ENCODE measurements at places on chromosomes 11 and 22. TPM values are rescaled to one million over a fixed set of nuclear protein-coding genes. Genes with fewer than 3 reads are reported as not detected.

DNA sequence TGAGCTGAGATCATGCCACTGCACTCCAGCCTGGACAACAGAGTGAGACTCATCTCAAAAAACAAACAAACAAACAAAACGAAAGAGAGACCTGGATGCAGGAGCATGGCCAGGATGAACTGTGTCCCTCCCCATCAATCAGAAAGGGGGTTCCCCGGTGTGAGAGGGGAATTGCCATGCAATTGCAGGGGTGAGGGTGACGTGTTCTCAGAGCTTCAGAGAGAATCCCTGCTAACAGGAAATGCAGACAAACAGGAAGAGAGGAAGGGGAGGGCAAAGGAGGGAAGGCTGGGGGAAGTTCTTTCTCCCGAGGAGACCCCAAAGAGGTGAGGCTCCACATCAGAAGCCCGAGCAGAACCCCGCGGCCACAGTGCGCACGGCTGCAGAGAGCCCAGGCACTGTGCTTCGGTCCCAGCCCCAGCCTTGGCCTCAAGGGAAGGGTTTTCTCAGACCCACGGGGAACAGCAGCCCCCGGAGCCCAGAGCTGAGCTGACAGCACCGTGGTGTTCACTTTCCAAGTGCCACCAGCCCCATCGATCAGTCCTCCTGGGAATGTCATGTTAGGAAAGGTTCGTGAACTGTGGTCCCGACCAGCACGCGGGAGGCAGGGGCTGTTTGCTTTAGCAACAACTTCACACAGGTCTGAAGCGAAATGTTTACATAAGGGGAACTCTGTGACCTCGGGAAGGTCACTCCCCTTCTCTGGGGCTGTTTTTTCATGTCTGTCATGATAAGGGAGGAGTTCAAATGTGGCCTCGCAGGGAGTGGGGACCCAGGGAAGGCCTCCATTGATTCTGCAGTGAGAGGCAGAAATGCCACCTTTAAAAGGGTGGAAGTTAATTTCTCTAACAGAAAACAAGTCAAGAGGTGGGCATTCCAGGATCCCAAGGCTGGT lies 108.0 kb upstream of the ANO1 start:
- no peak for DNase-seq
- no peaks in the 10 kb centered on the region for H3K36me3 ChIP-seq
- H3K4me3 ChIP-seq, result no peak overlapping the region
- no peaks in the 10 kb centered on the region for H3K27me3 ChIP-seq

GRCh38 chr22:21951931-21952465 lies 650 bp downstream of the PPM1F start:
- no peaks in the 10 kb centered on the region for H3K4me1 ChIP-seq
- H3K4me3 ChIP-seq, result peak overlapping the region; percentile 63
- no peaks in the 10 kb centered on the region for H3K27me3 ChIP-seq
- peak overlapping the region; percentile 38 for H3K27ac ChIP-seq
- DNase-seq, result peak; percentile 45

DNA sequence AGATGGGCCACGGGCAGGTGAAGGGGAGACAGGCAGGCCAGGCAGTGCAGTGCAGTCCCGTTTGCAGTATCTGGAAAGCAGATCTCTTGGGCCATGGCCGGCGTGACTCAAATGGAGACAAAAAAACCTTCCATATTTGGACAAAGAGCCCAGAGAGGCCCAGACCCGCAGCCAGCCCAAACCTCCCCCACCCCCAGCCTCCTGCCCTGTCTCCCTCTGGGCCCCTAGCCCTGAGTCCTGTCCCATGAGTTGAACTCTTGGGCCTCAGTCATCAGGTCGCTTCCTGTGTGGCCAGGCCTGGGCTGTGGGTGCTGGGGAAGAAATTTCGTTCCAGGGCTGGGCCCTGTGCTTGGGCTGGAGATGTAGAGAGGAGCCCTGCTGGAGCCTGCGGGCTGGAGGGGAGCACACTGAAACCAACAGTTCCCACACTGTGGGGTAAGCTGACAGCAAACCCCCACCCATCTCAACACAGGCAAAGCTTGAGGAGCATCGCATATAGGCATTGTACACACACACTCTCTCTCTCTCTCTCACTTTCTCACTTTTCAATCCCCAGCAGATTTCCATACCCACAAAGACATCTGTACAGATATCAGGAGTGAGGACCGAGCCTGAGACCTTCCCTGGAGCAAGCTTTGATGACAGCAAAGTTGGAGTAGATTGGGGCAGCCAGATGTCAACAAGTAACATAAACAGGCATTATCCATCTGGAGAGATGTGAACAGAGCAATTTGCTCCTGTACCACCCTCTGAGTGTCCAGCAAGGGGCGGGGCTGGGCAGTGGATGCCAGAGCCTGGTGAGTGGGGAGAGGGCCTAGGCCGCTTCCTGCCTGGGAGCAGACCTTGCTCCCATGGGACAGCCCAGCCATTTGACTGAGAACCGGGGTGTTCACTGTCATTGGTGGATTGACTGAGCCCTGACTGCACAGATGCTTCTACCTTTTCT lies 17.2 kb downstream of the ARHGEF17 start:
- no peak for DNase-seq
- H3K4me3 ChIP-seq, result no peak overlapping the region
- H3K27me3 ChIP-seq, result no peaks in the 10 kb centered on the region
- peak overlapping the region; percentile 79 for H3K27ac ChIP-seq
- no peaks in the 10 kb centered on the region for H3K36me3 ChIP-seq

DNA sequence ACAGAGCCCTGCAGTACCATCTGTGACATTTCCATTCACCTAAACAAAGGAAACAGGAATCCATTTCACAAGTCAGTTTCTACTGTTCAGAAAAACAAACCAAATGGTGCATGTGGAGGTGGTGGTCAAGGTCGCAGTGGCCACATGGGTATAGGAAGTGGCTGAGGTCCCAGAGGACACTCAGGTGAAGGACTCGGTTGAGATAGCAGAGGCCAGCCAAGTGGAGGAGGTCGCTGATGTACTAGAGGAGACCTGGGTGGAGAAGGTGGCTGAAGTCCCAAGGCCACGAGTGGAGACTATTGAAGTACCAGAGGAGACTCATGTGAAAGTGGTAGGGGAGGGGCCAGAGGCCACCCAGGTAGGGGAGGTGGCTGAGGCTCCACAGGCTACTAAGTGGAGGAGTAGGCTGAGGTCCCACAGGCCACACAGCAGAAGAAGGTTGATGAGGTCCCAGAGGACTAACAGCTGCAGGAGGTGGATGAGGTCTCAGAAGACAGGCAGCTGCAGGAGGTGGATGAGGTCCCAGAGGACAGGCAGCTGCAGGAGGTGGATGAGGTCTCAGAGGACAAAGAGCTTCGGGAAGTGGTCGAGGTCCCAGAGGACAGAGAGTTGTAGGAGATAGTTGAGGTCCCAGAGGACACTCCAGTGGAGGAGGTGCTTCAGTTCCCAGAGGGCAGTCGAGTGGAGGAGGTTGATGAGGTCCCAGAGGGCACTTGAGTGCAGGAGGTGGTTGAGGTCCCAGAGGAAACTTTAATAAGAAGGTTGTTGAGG lies 40.2 kb downstream of the ZNF195 start:
- no peaks in the 10 kb centered on the region for H3K36me3 ChIP-seq
- no peak overlapping the region for H3K4me3 ChIP-seq
- no peak for DNase-seq
- H3K27ac ChIP-seq, result no peak overlapping the region

GRCh38 chr11:72688486-72688885 lies 14.3 kb upstream of the PDE2A start:
- H3K27ac ChIP-seq, result no peak overlapping the region
- H3K27me3 ChIP-seq, result no peaks in the 10 kb centered on the region
- no peak for DNase-seq
- H3K4me3 ChIP-seq, result no peak overlapping the region

- no peaks in the 10 kb centered on the region for H3K4me1 ChIP-seq
- H3K27me3 ChIP-seq, result no peaks in the 10 kb centered on the region
- no peak overlapping the region for H3K27ac ChIP-seq
- no peaks in the 10 kb centered on the region for H3K36me3 ChIP-seq
- no peak for DNase-seq
- H3K4me3 ChIP-seq, result no peak overlapping the region
Measured at GRCh38 chr22:24760708-24761306, 13.7 kb downstream of the PIWIL3 start.

DNA sequence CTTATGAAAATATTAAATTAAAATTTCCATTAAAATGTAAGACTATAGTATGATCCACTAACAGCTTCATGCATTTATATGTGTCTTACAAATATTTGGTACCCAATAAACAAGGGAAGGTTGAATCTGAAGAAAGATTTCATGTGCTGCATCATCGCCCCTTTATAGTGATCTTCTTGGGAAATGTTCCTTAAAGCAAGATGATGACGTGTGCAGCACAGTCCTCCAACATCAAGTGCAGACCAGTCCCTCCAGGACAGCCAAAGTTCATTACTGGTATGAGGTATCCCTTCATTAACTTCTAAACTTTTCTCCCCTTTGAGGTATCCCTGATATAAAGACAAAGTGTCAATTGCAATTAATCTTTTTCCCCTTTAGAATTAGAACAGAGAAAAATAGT lies 567.0 kb downstream of the METTL15 start:
- H3K4me3 ChIP-seq, result no peak overlapping the region
- H3K27me3 ChIP-seq, result no peaks in the 10 kb centered on the region
- no peak for DNase-seq
- H3K36me3 ChIP-seq, result no peaks in the 10 kb centered on the region
- no peak overlapping the region for H3K27ac ChIP-seq

GRCh38 chr22:21741790-21742189 lies 6.2 kb upstream of the YPEL1 start:
- DNase-seq, result no peak
- no peak overlapping the region for H3K4me3 ChIP-seq
- H3K36me3 ChIP-seq, result no peaks in the 10 kb centered on the region
- H3K27ac ChIP-seq, result no peak overlapping the region
- H3K4me1 ChIP-seq, result peaks cover 3% of the 10 kb centered on the region

GRCh38 chr11:74330075-74330858 lies 18.8 kb upstream of the P4HA3 start:
- no peak overlapping the region for H3K4me3 ChIP-seq
- no peak overlapping the region for H3K27ac ChIP-seq
- H3K4me1 ChIP-seq, result peaks cover 10% of the 10 kb centered on the region
- H3K27me3 ChIP-seq, result no peaks in the 10 kb centered on the region

DNA sequence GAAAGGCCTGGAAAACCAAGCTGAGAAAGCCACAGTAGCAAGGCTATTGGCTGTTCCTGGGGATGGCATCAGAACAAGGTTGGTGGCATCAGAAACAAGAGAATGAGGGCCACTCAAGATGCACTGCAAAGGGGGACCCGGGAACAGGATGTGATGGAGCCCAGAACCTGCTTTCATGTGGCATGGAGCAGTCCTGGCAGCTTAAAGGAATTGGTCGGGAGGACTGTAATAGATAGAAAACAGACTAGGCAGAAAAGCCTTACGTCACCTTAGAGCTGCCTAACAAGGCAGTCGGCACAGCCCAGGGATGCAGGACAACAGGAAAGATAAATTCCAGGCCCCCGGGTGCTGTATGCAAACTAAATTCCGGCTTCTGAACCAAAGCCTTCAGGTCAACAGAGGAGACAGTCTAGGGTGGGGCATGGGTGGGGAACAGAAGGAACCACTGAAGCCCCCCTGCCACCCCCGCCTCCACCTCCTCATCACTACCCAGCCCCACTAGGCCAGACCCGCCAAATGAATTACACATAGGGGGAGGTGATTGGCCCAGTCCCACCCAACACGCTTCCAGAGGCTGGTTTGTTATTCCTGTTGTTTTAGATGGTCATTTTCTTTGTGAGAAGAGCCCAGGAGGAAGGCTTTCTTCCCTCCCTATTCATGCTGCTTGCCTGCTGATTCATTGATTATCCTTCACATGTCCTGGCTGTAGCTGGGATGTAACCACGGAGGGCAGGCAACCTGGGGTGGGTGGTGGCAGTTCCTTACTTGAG lies 25.7 kb upstream of the LRRC55 start:
- H3K36me3 ChIP-seq, result no peaks in the 10 kb centered on the region
- DNase-seq, result no peak
- H3K4me1 ChIP-seq, result no peaks in the 10 kb centered on the region
- H3K27me3 ChIP-seq, result no peaks in the 10 kb centered on the region
- no peak overlapping the region for H3K27ac ChIP-seq
- H3K4me3 ChIP-seq, result no peak overlapping the region

DNA sequence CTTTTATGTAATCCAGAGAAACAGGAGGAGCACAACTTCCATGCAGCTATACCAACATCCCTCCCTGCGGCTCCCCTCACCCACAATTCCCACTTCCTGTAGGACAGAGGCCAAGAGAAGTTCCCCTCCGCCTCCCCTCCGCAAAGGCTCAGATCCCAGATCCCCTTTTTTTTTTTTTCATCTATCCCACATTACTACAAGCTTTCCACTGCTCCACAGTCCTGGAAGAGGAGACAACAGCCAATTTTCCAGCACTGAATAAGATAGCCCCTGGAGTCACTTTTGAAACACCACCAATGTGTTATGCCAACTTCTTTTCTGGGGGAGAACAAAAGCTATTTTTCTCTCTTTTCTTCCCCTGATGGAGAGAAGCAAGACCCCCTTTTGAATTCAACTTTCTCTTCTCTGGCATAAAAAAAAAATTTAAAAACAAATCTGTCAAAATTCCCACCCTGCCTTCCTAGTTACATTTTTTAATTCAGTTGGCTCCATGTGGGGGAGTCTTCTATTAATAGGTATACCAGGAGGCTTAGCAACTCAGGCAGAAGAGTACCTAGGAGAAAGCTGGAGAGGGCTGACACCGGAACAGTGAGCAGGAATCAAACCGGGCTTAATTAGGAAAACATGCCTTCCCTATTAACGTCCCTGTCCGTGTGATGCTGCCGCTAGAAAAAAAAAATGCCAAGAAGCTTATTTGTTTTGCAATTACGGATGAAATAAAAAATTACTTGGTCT lies 543.4 kb downstream of the BUD13 start:
- no peaks in the 10 kb centered on the region for H3K27me3 ChIP-seq
- no peaks in the 10 kb centered on the region for H3K36me3 ChIP-seq
- no peak for DNase-seq
- no peaks in the 10 kb centered on the region for H3K4me1 ChIP-seq
- no peak overlapping the region for H3K27ac ChIP-seq

- H3K4me3 ChIP-seq, result no peak overlapping the region
- no peaks in the 10 kb centered on the region for H3K4me1 ChIP-seq
- no peaks in the 10 kb centered on the region for H3K36me3 ChIP-seq
- DNase-seq, result no peak
- H3K27me3 ChIP-seq, result no peaks in the 10 kb centered on the region
Measured at GRCh38 chr11:75298191-75298975, 53.1 kb downstream of the ARRB1 start.

GRCh38 chr11:126352934-126353801 lies 2.3 kb upstream of the ST3GAL4 start:
- peaks cover 36% of the 10 kb centered on the region for H3K4me1 ChIP-seq
- H3K27me3 ChIP-seq, result no peaks in the 10 kb centered on the region
- H3K27ac ChIP-seq, result no peak overlapping the region
- no peaks in the 10 kb centered on the region for H3K36me3 ChIP-seq
- DNase-seq, result no peak
- no peak overlapping the region for H3K4me3 ChIP-seq

- H3K4me3 ChIP-seq, result no peak overlapping the region
- DNase-seq, result no peak
- H3K36me3 ChIP-seq, result no peaks in the 10 kb centered on the region
Measured at GRCh38 chr11:7604331-7604955, 68.9 kb downstream of the CYB5R2 start.

GRCh38 chr11:3221408-3222002 lies 2.9 kb upstream of the MRGPRG start:
- no peak overlapping the region for H3K4me3 ChIP-seq
- no peaks in the 10 kb centered on the region for H3K36me3 ChIP-seq
- H3K27me3 ChIP-seq, result no peaks in the 10 kb centered on the region
- H3K4me1 ChIP-seq, result no peaks in the 10 kb centered on the region
- DNase-seq, result peak; percentile 8

Gene OR6X1
- total RNA-seq, result not detected

Gene APOA1
- total RNA-seq, result 25.5 TPM

Gene CASP5
- total RNA-seq, result not detected

Gene AIFM3
- total RNA-seq, result 0.43 TPM

Gene MYBPC3
- not detected for total RNA-seq

Gene KIAA1671
- total RNA-seq, result 25.5 TPM

Gene OR5B21
- not detected for total RNA-seq

Gene HTR3B
- not detected for total RNA-seq

Gene THOC5
- total RNA-seq, result 26.2 TPM

Gene KREMEN1
- 49.1 TPM for total RNA-seq

Gene PAK1
- 42.3 TPM for total RNA-seq

Gene FAT3
- total RNA-seq, result 0.92 TPM

Data from ovary (tissue), 10 donors.